ENCODE measurements at places on chromosomes 3 and 15.

- DNase-seq = no peak
Measured at GRCh38 chr3:23402728-23403492, 199.8 kb downstream of the UBE2E2 start.

DNA sequence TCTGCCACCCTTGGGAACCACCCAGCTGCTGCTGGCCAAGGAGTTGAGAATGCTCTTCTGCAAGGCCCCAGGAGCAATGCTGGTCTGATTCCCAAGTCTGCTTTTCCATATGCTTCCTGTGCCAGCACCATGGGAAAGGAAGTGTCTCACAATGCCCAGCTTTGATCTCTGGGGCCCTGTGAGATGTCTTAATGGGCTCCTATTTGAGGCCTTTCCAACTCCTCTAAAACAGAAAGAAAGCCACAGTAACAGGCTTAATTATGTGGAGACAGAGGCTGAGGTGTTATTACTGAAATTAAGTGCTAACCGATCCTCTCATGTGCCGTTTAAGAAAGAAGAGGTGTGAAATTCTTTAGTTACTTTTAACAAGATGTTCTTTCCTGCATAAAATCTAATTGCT is 4.5 kb downstream of the EOGT start:
- no peak for DNase-seq

- no peak for DNase-seq
Measured at GRCh38 chr3:122640437-122640999, 40.1 kb upstream of the PARP14 start.

DNA sequence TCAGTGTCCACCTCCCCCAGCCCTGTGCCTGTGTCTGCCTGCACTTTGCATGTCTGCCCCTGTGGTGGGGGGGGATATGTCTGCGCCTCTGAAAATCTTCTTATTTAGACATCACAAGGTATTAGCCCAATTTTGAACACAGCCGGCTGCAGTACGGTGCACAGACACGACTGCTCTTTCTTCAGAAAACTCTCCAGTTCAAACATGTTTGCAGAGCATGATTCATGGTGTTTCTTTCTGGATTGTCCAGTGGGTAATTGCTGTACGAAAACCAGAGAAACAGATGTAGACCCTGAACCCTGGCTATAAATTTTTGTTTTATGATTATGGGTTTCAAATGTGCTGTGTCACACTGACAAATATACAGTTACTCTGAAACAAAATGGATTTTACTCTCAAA is 3.4 kb upstream of the RARB start:
- no peak for DNase-seq

- DNase-seq = no peak
Measured at GRCh38 chr15:95857124-95857757, 473.3 kb upstream of the NR2F2 start.

All from NCI-H748 treated with DMSO at 0.1 percent for 48 hours (cell line).